GM23338 (cell line): ENCODE measurements at places on chromosomes 2 and 18. TPM values are rescaled to one million over a fixed set of nuclear protein-coding genes. Genes with fewer than 3 reads are reported as not detected.

The PKDCC gene
- polyA plus RNA-seq = 7.0 and 9.3 TPM in 2 replicates

The RGPD3 gene
- polyA plus RNA-seq = 0.08 TPM in 1 of 2 replicates, not detected in the other

The HOXD10 gene
- not detected in 2 replicates for polyA plus RNA-seq

The LYPD6B gene
- polyA plus RNA-seq = 3.4 and 3.6 TPM in 2 replicates

The ABCG8 gene
- 0.03 and 0.19 TPM in 2 replicates for polyA plus RNA-seq

The LINC00305 gene
- polyA plus RNA-seq = not detected in 2 replicates

The BUB1 gene
- 50.8 and 59.4 TPM in 2 replicates for polyA plus RNA-seq

The GEN1 gene
- polyA plus RNA-seq = 9.8 and 14.2 TPM in 2 replicates

The TSGA10 gene
- polyA plus RNA-seq = 23.0 and 24.2 TPM in 2 replicates

The C18orf54 gene
- polyA plus RNA-seq = 11.1 and 13.9 TPM in 2 replicates

The SLC5A7 gene
- polyA plus RNA-seq = 0.05 TPM in 1 of 2 replicates, not detected in the other

The CHRNG gene
- polyA plus RNA-seq = not detected in 2 replicates

The UGT1A9 gene
- polyA plus RNA-seq = not detected in 2 replicates

The BCL11A gene
- 72.5 and 77.6 TPM in 2 replicates for polyA plus RNA-seq

The FBXO15 gene
- 0.53 TPM in 1 of 2 replicates, not detected in the other for polyA plus RNA-seq

The FNDC4 gene
- 5.9 and 7.8 TPM in 2 replicates for polyA plus RNA-seq
